ENCODE measurements at places on chromosomes 12 and 14.

DNA sequence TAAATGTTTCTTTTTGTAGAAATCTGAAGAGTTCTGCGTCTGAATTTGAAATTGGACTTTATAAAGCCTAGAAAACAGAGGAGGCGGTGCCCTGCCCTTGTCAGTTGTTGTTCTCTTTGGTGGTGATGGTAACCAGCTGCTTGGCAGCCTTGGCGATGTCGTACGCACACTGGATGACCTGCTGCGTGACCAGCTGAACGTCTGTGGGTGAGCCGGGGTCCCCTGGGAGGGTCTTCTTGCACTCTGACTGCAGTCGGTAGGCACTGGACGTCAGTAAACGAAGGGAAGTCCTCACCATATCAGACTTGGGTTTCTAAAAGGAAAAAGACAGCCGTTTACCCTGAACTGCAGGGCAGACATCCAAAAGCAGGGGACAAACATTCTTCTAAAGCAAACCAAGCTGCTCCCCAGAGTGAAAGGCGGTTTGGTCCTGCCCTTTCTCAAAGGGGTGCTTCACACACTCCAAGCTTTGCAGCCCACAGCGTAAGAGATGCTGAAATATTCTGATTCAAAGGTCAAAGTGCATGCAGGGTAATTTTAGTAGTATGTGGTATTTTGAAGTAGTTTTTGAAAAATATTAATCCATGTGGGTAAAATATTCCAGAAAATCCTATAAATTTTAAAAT is 32.9 kb downstream of the TCHP start:
- no peak for DNase-seq

DNA sequence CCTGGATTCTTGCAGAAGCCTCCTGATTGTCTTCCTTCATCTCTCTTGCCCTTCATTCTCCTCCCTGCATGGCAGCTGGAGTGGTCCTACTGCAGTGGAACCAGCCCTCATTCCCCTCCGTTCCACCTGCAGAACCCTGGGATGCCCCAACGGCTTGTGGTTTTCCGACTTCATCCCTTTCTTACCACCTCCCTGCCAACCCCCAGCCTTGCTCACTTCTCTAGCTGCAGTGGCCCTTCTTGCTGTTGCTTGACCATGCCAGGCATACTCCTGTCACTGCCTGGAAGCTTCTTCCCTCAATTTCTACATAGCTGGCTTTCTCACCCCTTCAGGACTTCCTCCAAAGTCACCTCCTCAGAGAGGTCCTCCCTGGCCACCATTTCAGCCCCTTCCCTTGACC is 123.3 kb downstream of the BEGAIN start:
- DNase-seq: no peak

DNA sequence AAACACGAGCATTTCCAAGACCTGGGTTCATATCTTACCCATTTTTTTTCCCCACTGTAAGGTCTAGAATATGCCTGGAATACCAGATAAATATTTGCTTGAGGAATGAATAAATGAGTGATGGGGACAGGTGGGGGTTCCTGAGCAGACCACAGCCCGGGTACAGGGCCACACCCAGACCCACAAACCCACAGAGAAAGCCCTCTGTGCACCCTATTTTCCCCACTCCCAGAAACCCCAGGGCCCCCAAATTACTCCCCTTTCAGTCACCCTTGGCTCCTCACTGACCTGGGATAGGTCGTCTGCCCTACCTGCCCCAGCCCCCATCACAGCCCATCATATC is 66.5 kb upstream of the DDX11 start:
- no peak for DNase-seq

GRCh38 chr12:49644620-49644994 is 21.2 kb downstream of the PRPF40B start:
- peak; percentile 27 for DNase-seq

GRCh38 chr14:104220215-104221070 is 82.1 kb downstream of the KIF26A start:
- no peak for DNase-seq

GRCh38 chr12:83141460-83141994 is 454.8 kb downstream of the TMTC2 start:
- no peak for DNase-seq

DNA sequence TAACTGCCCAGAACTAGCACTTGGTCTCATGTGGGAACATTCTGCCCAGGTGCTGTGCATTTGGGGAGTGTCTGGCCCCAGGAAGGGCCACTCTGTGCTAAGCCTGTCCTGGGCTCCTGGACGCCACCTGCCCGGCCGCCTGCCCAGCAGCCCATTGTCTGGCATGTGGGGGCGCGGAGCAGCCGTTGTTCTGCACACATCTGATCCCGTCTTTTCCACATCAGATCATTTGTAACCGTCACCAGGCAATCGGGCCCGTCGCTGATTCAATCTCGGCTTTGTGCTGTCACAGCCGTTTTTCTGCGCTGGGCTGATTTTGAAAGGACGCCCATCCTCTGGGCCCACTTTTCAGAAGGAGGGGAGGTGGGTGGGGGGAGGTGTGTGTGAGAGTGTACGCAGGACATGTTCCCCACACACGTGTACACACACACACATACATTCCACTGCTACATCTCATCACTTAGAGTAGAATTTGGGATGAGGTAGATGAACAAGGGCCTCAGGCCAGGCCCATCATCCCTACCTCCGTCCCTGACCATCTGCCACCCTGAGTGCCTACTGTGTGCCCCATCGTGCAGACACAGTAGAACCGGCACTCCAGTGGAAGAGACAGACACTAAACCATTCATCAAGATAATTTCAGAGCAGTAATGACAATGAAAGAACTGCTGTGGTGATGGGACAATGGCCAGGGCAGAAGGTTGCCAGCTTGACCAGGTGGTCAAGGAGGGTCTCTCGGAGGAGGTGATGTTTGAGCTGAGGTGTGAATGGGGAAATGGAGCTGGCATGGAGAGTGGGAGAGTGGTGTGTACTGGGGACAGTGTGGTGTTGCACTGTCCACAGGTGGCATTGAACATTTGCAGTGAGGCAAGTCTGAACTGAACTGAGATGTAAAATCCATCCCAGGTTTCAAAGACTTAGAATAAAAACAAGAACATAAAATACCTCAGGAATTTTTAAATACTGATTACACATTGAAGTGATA is 19.0 kb downstream of the FAM222A start:
- DNase-seq: no peak

- DNase-seq: no peak
Observed at GRCh38 chr12:85572956-85573355, 263.3 kb downstream of the RASSF9 start.

- DNase-seq: no peak
Observed at GRCh38 chr12:49720214-49720613, 13.0 kb upstream of the FMNL3 start.

- DNase-seq: no peak
Observed at GRCh38 chr12:98211909-98212695, 303.3 kb upstream of the TMPO start.

DNA sequence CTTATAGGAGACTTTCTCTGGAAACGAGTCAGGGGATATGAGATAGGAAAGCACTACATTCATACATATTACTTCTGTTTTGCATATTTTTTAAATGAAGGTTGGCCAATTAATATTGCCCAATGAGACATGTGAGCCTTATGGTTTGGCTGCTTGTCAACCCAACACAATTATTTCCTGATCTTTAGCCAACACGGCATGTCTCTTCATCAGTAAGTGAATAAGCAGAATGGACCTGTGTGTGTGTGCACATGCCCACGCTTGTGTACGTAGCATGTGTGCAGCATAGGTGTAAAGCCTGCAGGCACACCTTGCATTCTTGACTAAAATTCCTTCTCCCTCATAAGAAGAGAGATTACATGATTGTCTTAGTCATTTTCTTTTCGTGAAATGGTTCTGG is 88.3 kb downstream of the STON2 start:
- no peak for DNase-seq

Data from GM12878 (cell line).